Ascending aorta (tissue), 2 donors: ENCODE measurements at places on chromosomes 16 and 17. TPM values are rescaled to one million over a fixed set of nuclear protein-coding genes. Genes with fewer than 3 reads are reported as not detected.

GRCh38 chr16:71387045-71387871, 28.7 kb downstream of the CALB2 start:
- no peak for DNase-seq

DNA sequence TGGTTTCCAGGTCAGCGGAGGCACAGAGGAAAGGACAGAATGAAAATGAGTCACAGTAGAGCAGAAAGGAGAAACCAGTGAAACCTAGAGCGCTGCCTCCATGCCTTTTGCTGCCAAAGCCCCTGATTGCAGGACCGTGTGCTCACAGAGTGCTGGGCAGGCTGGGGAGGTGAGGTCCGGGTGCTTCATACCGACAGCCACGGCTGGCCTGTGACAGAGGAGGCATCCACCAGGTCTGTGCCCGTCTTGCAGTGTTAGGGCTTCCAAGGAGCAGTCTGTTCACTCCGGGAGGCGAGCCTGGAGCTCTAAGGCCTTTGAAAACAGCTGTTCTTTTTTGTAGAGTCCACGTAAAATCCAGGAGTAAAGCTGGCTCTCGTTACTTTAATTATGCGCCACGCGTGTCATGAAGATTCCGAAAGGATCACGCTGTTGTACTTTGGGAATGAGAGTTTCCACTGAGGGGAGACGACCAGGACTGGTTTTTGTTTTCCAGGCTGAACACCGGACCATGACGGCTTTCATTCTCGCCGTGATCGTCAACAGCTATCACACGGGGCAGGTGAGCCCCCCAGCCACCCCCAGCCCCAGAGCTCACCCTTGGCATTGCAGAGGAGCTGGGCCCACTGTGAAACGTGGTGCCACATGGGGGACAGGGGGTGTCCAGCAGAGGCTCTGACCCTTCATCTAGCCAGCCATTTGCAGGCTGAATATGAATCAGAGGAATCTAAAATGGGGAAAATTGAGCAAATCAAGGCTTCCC, 108.5 kb upstream of the CHMP6 start:
- DNase-seq: no peak

DNA sequence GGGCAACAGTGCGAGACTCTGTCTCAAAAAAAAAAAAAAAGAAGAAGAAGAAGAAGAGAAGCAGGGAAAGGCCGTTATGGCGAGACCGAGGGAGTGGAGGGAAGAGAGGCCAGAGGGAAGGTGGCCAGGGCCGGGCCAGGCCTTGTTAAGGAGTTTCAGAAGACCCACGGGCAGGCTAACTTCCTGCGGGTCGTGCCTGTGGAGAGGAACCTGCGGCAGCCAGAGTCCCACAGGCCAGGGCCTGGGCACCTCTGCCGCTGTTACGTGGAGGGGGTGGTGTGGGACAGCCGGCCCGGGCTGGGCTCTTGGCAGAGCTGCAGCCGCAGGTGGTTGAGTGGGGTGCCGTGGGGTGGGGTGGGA, 5.4 kb downstream of the WDR81 start:
- no peak for DNase-seq

- no peak for DNase-seq
Measured at GRCh38 chr17:47335101-47335936, 11.6 kb downstream of the EFCAB13 start.

The CMTM2 gene
- not detected for total RNA-seq
